ENCODE measurements at places on chromosomes 16 and 17. TPM values are rescaled to one million over a fixed set of nuclear protein-coding genes. Genes with fewer than 3 reads are reported as not detected.
A peak's percentile ranks its signal among the peaks of the same experiment; 100 is the strongest.

GRCh38 chr17:13418891-13419290 lies 182.8 kb downstream of the HS3ST3A1 start:
- no peak overlapping the region for H3K27ac ChIP-seq
- DNase-seq = no peak
- no peaks in the 10 kb centered on the region for H3K36me3 ChIP-seq
- H3K4me3 ChIP-seq = no peak overlapping the region
- peaks cover 34% of the 10 kb centered on the region for H3K4me1 ChIP-seq

DNA sequence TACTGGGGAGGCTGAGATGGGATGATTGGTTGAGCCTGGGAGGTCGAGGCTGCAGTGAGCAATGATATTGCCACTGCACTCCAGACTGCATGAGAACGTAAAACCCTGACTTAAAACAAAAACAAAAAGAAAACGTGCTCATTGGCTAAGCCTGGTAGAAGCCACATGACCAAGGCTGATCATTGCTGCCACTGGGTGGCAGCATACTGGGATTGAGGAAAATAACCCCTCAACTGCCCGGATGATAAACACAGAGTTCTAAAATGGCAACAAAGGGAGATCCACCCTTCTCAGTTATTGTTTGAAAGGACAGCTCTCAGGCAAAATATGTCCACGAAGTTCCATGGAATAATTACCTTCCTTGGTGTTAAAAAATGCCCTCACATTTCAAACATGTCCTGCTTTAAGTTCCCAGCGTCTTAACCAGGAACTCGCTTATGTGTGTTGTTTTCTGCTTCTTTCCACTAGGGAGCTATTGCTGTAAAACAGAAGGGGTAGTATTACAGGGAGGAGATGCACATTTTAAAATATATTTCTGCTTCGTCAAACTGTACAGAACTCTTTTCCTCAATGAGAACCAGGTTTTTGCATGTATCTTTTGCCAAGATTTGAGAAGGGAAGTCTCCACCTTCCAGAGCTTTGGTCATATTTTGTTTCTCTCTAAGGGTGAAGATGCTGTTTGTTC lies 675.3 kb downstream of the MAF start:
- DNase-seq = no peak
- no peak overlapping the region for H3K27ac ChIP-seq
- H3K27me3 ChIP-seq = no peaks in the 10 kb centered on the region
- no peak overlapping the region for H3K4me3 ChIP-seq
- H3K4me1 ChIP-seq = no peaks in the 10 kb centered on the region

DNA sequence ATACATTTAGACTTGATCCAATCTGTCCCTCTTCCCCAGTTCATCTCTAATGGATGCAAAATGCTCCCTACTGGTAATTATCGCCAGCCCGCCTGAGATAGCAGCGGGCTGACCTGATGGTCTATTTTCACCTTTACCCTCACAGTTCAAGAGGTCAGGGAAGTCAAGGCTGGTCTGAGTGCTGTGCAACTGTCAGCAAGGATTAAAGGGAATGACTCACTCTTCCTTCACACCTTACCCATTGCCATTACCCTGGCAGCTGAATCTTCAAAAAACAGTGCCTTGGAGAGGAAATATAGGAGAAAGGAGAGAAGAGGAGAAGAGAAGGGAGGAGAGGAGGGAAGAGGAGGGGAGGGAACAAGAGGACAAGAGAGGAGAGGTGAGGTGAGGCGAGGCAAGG lies 36.3 kb downstream of the GRB7 start:
- H3K4me1 ChIP-seq = no peaks in the 10 kb centered on the region
- no peaks in the 10 kb centered on the region for H3K36me3 ChIP-seq
- no peak for DNase-seq
- no peak overlapping the region for H3K4me3 ChIP-seq
- H3K27ac ChIP-seq = no peak overlapping the region
- H3K27me3 ChIP-seq = peaks cover 10% of the 10 kb centered on the region

GRCh38 chr17:2400474-2400866 lies 390 bp downstream of the MNT start:
- no peaks in the 10 kb centered on the region for H3K27me3 ChIP-seq
- H3K4me1 ChIP-seq = peaks cover 53% of the 10 kb centered on the region
- H3K27ac ChIP-seq = peak overlapping the region; percentile 100
- peaks cover 2% of the 10 kb centered on the region for H3K36me3 ChIP-seq
- H3K4me3 ChIP-seq = peak overlapping the region; percentile 96

CBX2 gene
- polyA plus RNA-seq = 14.4 TPM

DNA sequence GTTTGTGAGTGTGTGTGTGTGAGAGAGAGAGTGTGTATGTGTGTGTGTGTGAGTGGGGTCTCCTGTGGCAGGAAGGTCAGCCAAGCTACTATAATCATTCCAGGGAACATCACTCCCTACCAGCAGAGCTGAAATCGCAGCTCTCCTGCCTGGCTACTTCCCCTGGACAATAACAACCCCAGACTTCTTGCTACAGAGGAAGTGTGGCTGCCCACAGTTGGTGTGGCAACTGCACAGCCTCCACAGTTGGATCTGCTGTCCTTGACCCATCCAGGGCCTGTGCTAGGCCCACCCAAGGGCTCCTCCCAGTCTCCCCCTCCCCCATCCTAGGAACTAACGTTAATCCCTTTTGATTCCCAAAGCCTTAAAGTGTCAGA lies 1.5 kb downstream of the SLC13A5 start:
- peaks cover 2% of the 10 kb centered on the region for H3K4me1 ChIP-seq
- no peak for DNase-seq
- no peak overlapping the region for H3K27ac ChIP-seq
- H3K36me3 ChIP-seq = no peaks in the 10 kb centered on the region

GRCh38 chr17:76872221-76872873 lies 4.1 kb downstream of the MGAT5B start:
- H3K4me1 ChIP-seq = no peaks in the 10 kb centered on the region
- H3K27me3 ChIP-seq = peaks cover 45% of the 10 kb centered on the region
- H3K36me3 ChIP-seq = no peaks in the 10 kb centered on the region
- H3K27ac ChIP-seq = no peak overlapping the region
- DNase-seq = no peak
- no peak overlapping the region for H3K4me3 ChIP-seq

HSD17B2 gene
- polyA plus RNA-seq = 69.5 TPM

MILR1 gene
- polyA plus RNA-seq = 6.2 TPM

GRCh38 chr16:10180042-10180770 lies 2.0 kb downstream of the GRIN2A start:
- H3K27ac ChIP-seq = no peak overlapping the region
- peaks cover 4% of the 10 kb centered on the region for H3K4me1 ChIP-seq
- DNase-seq = no peak
- no peak overlapping the region for H3K4me3 ChIP-seq
- no peaks in the 10 kb centered on the region for H3K36me3 ChIP-seq

GRCh38 chr17:72599891-72600290 lies 479.1 kb downstream of the SOX9 start:
- H3K27me3 ChIP-seq = no peaks in the 10 kb centered on the region
- H3K4me3 ChIP-seq = no peak overlapping the region
- DNase-seq = no peak
- peaks cover 4% of the 10 kb centered on the region for H3K4me1 ChIP-seq

USP31 gene
- 4.5 TPM for polyA plus RNA-seq

GRCh38 chr16:6484081-6484480 lies 848.6 kb upstream of the RBFOX1 start:
- no peak for DNase-seq
- no peak overlapping the region for H3K4me3 ChIP-seq
- H3K36me3 ChIP-seq = no peaks in the 10 kb centered on the region
- H3K4me1 ChIP-seq = no peaks in the 10 kb centered on the region
- H3K27me3 ChIP-seq = peaks cover 31% of the 10 kb centered on the region

DNA sequence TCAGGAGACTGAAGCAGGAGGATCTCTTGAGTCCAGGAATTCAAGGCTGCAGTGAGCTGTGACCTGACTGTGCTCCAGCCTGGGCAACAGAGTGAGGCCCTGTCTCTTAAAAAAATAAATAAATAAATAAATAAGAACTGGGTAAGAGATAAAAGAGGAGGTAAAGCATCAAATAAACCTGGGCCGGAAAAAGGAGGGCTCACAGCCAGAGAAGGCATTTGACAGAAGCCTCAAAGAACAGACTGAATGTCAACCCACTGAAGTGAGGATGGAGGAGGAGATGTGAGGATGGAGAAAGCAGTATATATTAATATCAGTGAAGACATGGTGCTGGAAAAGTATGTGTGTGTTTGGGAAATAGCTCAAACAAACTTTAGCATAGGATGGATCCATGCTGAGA lies 6.1 kb downstream of the NOG start:
- peaks cover 3% of the 10 kb centered on the region for H3K4me1 ChIP-seq
- H3K4me3 ChIP-seq = no peak overlapping the region

DNA sequence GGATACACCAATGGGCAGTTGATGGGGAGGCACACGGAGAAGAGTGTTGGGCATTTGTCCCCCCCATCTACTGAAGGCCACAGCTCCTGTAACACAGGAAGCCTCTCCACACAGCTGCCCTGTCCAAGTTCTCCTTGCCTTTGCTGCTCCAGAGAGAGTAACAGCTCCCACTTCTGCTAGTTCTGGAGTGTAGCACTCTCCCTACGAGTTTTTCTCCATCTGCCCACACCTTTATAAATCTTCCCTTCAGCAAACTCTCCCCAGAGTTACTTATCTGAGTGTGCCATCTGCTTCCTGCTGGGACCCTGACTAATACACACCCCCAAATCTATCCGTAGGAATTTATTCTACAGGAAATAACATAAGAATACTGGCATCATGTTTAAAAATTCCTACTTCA lies 42.6 kb upstream of the ERN1 start:
- DNase-seq = no peak
- no peaks in the 10 kb centered on the region for H3K27me3 ChIP-seq
- no peak overlapping the region for H3K4me3 ChIP-seq
- peaks cover 5% of the 10 kb centered on the region for H3K4me1 ChIP-seq
- no peak overlapping the region for H3K27ac ChIP-seq

PGP gene
- polyA plus RNA-seq = 11.7 TPM

TAC4 gene
- polyA plus RNA-seq = 0.39 TPM

DNA sequence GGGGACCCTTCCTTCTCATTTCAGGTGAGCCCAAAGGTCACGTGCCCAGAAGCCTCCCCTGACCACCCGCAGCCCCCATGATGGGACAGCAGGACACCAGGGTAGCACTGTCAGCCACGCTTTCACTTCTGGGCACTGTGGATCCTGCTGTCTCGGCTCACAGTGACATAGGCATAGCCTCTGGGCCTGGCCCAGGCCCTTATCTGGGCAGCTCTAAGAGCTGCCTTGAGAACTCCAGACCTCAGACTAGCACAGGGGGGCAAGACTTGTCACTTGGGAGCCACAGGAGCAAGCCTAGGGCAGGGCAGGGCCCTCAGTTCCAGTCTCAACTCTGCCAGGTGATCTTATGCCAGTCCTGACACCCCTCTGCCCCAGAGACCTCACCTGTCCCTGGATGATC lies 4.7 kb downstream of the NATD1 start:
- no peaks in the 10 kb centered on the region for H3K36me3 ChIP-seq
- H3K27ac ChIP-seq = no peak overlapping the region
- H3K27me3 ChIP-seq = no peaks in the 10 kb centered on the region

GRCh38 chr17:63954402-63955063 lies 18.2 kb downstream of the SCN4A start:
- no peaks in the 10 kb centered on the region for H3K4me1 ChIP-seq
- no peaks in the 10 kb centered on the region for H3K36me3 ChIP-seq
- no peak overlapping the region for H3K4me3 ChIP-seq
- DNase-seq = no peak
- H3K27me3 ChIP-seq = peaks cover 7% of the 10 kb centered on the region

DNA sequence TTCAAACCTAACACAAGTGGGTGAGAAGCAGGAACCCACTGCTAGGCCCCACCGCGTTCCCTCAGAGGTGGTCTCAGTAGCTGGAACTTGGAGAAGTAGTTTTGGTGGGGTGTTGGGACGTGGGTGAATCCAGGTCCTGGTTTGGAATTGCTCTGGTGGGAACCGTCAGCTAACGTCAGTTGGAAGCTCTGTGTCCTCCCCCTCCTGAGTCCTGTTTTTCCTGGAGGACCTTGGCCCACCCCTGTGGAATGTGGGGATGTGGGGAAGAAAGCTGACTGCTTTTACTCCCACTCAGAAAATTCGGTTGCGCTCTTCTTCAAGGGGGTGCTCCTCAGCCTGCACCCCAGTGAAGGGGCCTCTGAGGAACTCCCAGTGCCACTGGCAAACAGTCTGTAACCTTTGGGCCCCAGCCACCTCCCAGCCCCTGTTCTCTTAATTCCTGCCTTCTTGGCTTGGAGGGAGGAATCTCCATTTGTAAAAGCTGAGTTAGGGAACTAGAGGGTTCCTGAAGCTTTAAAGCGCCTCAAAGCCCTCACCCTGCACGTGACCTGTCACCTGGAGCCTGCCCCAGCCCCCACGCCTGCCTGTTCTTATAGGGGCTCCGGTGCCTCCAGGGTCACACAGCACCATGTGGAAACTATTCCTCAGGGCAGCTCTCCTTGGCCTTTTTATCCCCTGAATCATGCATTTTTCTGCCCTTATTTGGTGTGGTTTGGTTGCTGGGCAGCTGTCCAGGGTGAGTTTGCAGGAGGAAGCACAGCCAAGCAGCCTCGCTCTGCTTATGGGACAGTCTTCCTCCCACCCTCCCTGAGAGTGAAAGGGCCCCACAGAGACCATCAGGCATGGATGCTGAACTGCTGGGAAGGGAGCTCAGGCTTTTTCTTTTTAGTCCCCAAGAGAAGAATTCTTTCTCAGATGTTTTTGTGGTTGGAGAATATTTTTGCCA lies 16.2 kb upstream of the NAGLU start:
- no peaks in the 10 kb centered on the region for H3K27me3 ChIP-seq
- H3K4me1 ChIP-seq = peaks cover 69% of the 10 kb centered on the region
- H3K36me3 ChIP-seq = peaks cover 33% of the 10 kb centered on the region

All from large intestine (tissue), 12 donors.